ENCODE measurements at places on chromosomes 11 and 22. TPM values are rescaled to one million over a fixed set of nuclear protein-coding genes. Genes with fewer than 3 reads are reported as not detected.

GRCh38 chr11:36874291-36874690, 276.3 kb upstream of the RAG2 start:
- DNase-seq: no peak

DNA sequence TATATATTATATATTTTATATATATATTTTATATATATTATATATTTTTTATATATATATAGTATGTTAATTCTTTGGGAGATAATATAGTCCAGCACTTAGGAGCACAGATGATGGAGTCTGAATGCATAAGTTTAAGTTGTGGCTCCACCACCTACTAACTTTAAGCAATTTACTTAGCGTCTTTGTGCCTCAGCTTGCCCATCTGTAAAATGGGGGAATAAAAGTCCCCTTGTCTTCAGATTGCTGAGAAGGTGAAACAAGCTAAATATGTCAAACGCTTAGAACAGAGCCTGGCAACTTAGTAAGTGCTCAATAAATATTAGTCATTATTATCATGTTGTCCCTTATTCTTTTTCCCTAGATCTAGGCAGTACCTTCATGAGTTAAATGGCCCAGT, 27.5 kb downstream of the DSCAML1 start:
- DNase-seq: no peak

DNA sequence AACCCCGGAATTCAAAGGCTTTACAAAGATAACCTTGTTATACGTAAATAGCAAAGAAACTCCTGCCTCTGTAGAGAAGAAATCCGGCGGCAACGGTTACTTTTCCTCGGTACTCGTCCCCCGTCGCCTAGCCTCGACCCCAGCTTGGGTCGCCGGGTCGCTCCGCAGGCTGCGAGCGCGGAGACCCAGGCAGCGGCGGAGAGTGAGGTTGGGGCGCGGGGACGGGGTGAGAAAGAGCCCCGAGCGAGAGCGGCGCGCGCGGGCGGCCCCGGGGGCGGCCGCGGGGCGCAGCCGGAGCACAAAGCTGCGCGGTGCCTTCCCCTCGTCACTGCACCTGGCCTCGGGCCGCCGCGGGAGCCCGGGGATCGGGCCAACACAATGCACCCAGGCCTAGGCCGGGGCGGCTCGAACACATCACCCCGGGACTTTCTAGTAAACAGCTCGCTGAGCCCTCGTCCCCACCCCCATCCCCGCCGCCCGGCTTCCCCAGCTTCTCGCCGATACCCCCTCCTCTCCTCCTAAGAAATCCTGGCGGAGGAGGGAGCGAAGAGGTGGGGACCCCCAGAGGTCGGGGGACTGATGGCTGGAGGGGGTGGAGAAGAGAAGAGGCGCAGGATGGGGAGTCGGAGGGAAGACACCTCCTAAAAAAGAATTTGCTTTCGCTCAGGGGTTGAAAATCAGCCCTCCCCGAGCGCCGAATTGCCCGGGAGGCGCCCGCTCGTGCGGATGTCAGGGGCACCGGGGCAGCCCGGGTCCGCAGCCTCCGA, 845 bp downstream of the MPPED2 start:
- DNase-seq: no peak

GRCh38 chr22:44260216-44261035, 52.3 kb downstream of the SHISAL1 start:
- DNase-seq: no peak

GRCh38 chr22:20146777-20147176, 4.1 kb downstream of the CCDC188 start:
- DNase-seq: no peak

- no peak for DNase-seq
Measured at GRCh38 chr22:35354068-35354467, 26.8 kb upstream of the HMOX1 start.

DNA sequence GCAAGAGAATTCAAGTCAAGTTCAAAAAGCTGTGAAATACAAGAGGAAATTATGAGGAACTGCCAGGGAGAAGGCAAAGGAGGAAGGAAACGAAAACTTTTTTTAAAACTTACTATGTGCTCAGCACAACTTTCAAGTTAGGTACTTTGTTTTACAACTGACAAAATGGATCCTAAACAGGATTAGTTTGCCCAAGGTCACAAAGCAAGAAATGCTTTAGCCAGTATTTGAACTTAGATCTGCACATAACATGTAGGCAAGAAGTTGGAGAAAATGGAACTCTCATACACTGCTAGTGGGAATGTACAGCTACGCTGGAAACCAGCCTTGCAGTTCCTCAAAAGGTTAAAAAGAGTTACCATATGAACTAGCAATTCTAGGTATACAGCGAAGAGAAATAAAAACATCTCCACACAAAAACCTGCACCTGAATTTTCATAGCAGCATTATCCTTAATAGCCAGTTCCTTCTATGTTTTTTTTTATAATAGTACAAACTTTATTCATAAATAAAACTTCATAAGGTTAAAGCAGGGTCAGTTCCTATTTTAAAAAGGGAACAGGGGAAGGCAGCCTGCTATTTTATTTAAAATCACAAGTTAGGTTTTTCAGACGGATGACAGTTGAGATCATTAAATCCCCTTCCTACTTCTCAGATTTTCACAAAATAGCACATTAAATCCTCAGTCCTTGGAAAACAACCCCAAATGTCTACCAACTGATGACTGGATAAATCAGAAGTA, 19.2 kb downstream of the DDX6 start:
- no peak for DNase-seq

Gene RASL10A
- total RNA-seq: not detected
